ENCODE measurements at places on chromosomes 7 and 10.

DNA sequence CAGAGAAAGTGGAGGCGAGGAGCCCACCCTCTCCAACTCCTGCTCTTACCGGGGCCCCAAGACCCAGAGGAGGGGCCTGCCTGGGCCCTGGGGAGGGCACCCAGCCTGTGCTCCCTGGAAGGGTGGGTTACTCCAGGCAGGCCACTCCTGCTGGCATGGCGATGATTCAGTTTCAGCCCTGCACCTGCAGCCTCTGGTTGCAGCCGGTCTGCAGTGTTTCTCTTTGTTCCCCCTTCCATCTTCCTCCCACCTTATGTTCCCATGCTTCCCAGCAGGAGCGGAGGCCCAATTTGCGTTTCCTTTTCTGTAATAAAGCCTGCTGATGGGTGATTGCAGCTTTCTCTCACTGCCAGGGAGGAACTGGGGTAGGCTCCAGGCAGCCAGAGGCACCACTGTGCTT is 53.2 kb upstream of the FAM20C start:
- DNase-seq: no peak

DNA sequence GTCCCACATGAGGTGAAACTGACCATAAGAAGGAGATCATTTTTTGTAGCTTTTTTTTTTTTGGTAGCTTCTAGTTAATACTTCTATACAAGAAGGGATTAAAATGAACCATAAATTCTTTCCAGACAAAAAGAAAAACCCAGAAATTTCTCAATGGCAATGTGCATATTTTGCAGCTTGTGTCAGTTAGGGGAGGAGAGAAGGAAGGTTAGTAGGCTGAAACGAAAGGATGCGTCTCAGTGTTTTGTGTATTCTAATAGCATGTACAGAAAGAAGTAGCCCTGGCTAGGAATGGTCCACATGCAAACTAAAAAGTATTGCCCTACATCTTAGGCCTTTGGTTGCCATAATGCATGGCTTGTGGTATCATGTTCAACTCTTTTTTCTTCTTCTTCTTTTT is 90.6 kb downstream of the CACNB2 start:
- peak; percentile 60 for DNase-seq

DNA sequence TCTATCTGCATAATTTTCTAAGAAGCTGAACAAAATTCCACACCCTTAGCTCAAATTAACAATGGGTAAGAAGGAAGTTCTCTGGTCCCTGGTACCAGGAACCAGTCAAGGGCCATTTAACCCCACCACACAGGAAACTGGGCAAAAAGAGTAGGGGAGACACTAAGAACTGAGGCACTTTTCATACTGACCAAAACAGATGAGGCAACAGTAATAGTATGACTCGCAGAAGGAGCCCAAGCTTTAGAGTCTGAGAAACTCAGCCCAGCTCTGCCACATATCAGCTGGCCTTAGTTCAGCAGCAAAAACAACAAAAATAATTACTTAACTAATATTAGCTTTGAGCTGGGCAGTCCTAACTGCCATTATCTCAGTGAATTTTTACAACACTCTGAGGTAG is 221.2 kb downstream of the FAM107B start:
- peak; percentile 69 for DNase-seq

- no peak for DNase-seq
Measured at GRCh38 chr10:129411772-129412171, 55.3 kb upstream of the MGMT start.

- DNase-seq: no peak
Measured at GRCh38 chr10:23253780-23254179, 61.7 kb downstream of the PTF1A start.

- DNase-seq: no peak
Measured at GRCh38 chr7:66864294-66864693, 56.7 kb upstream of the TMEM248 start.

DNA sequence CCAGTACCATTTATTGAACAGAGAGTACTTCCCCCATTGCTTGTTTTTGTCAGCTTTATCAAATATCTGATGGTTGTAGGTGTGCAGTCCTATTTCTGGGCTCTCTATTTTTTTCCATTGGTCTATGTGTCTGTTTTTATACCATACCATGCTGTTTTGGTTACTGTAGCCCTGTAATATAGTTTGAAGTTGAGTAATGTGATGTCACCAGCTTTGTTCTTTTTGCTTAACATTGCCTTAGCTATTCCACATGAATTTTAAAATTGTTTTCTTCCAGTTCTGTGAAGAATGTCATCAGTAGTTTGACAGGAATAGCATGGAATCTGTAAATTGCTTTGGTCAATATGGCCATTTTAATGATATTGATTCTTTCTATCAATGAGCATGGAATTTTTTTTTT is 140.5 kb upstream of the RHOBTB1 start:
- DNase-seq: no peak

- DNase-seq: no peak
Measured at GRCh38 chr10:31343009-31343408, 24.0 kb downstream of the ZEB1 start.

GRCh38 chr10:16832351-16833080 is 15.3 kb upstream of the RSU1 start:
- DNase-seq: peak; percentile 98

GRCh38 chr10:68223535-68224165 is 8.3 kb downstream of the ATOH7 start:
- DNase-seq: no peak

GRCh38 chr7:15505761-15506160 is 56.1 kb downstream of the AGMO start:
- no peak for DNase-seq

DNA sequence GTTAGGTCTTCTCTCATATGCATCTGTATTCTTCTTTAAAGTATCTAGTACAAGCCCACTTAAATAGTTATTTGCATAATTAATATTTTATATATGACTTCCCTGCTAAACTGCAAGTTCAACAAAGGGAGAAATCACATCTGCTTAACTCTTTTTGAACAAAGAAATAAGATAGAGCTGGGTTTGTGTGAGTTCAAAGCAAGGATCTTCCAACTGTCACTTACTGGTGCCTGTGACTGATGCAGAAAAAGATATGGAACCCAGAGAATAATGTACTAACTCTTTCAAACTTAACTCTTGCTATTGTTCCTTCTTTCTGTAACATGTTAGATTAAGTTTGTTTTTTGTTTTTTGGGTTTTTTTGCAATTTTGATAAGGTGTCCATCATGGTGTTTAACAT is 71.3 kb upstream of the SP4 start:
- DNase-seq: no peak

DNA sequence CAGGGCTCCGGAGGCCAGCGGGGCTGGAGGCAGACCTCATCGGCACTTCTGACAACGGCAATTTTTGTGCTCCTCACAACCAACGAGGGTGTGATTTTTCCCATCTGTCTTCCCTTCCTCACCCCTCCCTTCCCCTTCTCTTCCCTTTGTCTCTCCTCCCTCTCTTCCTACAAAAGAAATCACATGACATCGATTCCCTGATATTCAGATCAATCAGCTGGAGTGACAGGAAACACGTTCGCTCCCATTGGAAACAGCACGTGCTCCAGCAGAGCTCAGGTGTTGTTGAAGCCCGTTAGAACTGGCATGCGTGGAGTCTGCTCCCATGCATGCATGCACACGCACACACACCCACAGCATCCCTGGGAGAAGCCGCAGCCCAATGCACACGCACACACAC is 222.4 kb downstream of the PTPRN2 start:
- no peak for DNase-seq

GRCh38 chr7:32887395-32887794 is 4.2 kb downstream of the KBTBD2 start:
- no peak for DNase-seq

- peak; percentile 35 for DNase-seq
Measured at GRCh38 chr10:4102802-4103344, 317.9 kb upstream of the KLF6 start.
